Cardiac muscle cell (in vitro differentiated cells and primary cell): ENCODE measurements at places on chromosomes 5 and 9. TPM values are rescaled to one million over a fixed set of nuclear protein-coding genes. Genes with fewer than 3 reads are reported as not detected.

TMEM174 gene
- total RNA-seq = not detected in 2 replicates

TXNDC8 gene
- total RNA-seq = not detected in 2 replicates

TBC1D13 gene
- total RNA-seq = 24.6 and 26.6 TPM in 2 replicates

WDR38 gene
- not detected in 2 replicates for total RNA-seq

PCAT7 gene
- total RNA-seq = 11.5 and 24.4 TPM in 2 replicates

PCDHA4 gene
- total RNA-seq = 14.2 and 14.3 TPM in 2 replicates

HMHB1 gene
- not detected in 2 replicates for total RNA-seq

CDKN2B-AS1 gene
- not detected in 2 replicates for total RNA-seq

TRIM52 gene
- total RNA-seq = 10.4 and 12.3 TPM in 2 replicates

NR6A1 gene
- total RNA-seq = 12.8 and 19.8 TPM in 2 replicates

DIPK1B gene
- 163 and 188 TPM in 2 replicates for total RNA-seq

TSPAN17 gene
- total RNA-seq = 30.2 and 42.6 TPM in 2 replicates

CBY3 gene
- 0.18 TPM in 1 of 2 replicates, not detected in the other for total RNA-seq

DNA sequence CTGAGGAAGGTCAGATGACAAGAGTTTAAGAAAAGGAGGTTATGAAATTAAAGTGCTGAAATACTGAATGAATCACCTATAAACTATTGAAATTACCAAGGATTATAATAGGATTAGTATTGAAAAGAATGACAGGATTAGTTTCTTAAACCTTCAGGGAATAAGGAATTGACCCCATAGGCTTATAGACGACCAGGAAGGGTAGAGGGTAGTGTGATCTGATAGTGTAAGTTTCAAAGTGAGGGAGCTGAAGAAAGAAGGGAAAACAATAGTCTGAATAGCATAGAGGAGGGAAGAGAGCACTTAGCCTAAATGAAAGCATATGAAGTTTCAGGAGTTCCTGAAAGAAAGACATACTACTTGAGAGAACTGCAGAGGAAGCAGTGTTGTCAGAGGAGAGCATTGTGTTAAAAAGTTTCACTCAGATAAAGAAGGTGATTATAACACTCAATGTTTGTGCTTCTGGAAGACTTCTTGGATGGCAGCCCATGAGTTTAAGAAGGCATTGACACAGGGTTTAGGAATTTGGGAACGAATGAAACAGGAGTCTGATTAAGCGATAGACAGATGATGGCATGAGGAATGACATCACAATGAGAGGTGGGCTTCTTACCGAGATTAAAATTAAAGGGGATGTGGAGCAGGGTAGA is 557.9 kb upstream of the GRAMD2B start:
- no peak for DNase-seq

DNA sequence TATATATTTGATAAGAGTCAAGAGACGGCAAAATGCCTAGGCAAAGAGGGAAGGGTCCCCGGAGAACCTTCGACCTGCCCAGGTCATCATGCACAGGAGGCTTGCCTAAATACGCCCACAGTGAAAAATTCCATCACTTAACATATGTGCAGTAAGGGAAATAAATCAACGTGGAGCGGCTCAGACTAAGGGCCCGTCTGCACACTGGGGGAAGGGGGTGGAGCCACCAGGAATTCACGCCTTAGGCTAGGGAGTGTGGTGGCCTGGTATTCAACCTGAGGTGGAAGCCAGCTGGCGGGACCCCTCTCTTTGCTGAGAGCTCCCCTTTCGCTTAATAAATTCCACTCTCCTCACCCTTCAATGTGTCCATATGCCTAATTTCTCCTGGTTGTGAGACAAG is 8.3 kb downstream of the PTBP3 start:
- no peak for DNase-seq

DNA sequence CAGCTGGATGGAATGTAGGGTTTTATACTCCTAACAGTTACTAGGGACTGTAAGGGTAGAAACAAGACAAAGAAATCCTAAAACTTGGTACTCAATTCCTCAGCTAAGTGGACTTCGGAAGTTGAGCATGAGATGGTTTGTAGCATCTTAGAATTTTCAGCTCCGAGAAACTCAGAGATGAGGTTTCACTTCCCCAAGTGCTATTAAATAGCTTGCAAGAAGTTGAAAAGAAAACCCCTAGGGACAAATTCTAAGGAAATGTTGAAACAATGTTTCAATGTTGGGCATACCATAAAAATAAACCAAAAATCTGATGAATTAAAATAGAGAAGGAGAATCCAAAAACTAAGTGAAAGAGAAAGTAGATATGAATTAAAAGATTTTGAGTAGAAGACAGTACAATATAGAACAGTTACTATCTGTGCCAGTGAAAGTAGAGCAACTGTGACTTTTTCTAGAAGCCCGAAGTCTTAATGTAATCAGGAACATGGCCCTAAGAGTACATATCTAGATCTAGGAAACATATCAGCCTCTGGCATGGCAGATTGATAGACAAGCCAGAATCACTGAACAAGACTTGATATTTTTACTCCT is 308.6 kb upstream of the RGMB start:
- no peak for DNase-seq

GRCh38 chr9:86902991-86903733 is 44.1 kb downstream of the GAS1 start:
- peak; percentile 39 for DNase-seq

- DNase-seq = no peak
These were observed 184.9 kb downstream of the ATP10B start for GRCh38 chr5:160667160-160667559.

GRCh38 chr9:89955144-89955543 is 350.3 kb downstream of the GADD45G start:
- no peak for DNase-seq

GRCh38 chr5:74378464-74378863 is 262.1 kb downstream of the ENC1 start:
- no peak for DNase-seq

GRCh38 chr5:75538211-75538610 is 26.5 kb downstream of the POLK start:
- DNase-seq = no peak

DNA sequence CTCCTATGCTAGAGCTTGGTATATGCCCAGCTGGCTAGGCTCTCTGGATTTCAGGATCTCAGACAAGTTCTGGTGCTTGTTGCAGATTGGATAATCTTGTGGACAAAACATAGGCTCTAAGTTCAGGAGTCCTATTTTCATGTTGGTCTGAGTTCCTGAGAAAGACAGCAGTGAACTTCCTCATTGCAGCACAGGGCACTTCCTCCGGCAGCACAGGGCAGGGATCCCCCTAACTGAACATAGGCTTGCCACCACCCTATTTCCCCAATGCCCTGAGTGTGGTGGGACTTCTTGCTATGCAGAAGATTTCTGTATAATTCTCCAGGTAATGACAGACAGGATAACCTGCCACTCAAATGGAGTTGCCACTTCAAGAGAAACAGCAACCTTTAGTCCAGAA is 220.1 kb downstream of the PIK3R1 start:
- no peak for DNase-seq

DNA sequence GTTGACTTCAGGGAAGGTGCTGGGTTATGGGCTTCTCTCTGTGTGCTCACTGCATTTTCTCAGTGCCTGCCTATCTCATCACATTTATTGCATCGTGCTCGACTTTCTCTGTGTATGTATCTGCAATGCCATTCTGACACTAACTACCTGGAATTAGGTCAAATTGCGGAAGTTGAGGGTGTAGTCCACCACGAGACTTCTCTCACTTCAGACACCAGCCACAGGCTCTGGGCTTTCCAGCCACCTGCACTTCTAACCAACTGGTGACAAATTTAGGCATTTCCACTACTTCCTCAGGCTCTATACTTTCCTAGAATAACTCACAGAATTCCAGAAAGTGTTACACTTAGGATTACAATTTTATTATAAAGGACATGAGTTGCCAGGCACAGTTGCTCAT is 188.6 kb upstream of the ZNF608 start:
- DNase-seq = no peak

DNA sequence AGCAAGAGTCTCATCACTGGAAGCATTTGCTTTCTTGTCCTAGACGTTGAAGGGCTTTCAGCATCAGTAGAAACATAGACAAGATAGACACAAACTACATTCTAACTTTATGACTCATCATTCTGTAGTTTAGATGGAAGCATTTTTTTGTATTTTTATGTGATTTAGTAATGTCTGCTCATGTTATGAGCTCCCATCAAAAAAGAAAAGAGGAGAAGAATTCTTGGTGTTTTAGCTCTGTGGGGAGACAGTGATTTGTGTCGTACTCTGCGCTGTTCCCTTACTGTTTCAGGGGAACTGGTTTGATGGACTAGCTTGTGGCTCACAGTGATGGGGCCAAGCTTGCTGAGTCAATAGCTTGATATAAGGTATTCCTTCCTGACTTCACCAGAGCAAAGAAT is 159.2 kb upstream of the WWC1 start:
- no peak for DNase-seq

DNA sequence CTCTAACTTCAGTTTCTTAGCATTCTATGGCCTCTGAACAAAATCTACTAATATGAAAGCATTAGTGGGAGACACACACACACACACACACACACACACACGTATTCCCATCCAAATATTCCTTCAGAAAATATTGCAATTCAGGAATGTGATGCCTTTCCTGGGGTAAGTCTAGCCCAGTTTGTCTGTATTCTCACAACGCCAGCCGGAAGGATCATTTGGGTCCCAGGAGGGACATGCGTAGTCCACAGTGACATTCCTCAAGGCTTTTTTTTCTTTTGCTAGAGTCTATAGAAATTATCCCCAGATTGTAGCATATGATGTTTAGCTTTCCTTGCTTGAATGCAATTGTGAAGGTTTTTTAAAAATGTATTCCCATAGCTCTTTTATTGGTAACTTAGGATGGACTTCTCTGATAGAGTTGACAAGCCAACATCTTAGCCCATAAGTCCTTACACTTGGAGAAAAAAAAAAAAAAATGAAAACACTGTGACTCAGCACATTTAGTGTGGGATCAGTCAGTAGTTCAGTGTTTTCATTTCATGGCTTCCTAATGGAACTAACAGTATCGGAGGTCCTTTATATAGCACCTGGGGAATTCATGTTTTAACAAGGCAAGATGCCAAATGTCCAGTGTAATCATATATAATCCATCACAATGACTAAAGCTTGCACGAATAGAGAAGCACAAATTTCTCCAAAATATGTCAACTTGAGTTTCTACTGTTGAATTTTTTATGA is 316.5 kb downstream of the DIRAS2 start:
- peak; percentile 43 for DNase-seq

- no peak for DNase-seq
These were observed 23.8 kb downstream of the NEUROG1 start for GRCh38 chr5:135511761-135512575.

DNA sequence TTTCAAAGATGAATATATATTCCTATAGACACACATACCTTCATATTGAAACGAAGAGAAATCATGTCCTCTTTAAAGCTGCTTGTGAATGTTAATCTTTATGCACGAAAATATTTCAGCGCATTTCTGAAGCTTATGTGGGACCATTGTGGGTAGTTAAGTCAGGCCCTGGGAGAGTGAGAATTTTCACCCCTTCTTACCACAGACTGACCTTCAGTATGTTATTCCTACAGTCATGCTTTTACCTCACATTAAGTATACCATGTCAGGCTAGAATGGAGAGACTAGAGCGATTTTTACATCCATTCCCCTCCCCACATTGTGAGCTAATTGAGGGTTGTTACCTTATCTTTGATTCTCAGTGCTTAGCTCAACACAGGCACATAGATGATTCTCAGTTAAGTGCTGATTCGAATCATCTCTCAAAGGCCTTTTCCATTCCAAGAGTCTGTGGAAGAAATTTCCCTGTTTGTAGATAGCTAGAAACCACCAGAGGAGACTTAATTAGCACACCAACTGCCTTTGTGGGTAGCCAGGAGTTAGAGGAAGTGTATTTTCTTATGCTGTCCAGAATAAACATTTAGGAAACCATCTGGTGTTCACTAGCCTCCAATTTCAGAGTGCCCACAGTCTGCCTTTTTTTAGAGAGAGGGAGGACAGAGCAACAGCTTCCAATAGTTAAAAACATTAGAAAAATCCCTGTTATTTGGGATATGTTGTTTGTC is 110.5 kb downstream of the MEGF10 start:
- no peak for DNase-seq

DNA sequence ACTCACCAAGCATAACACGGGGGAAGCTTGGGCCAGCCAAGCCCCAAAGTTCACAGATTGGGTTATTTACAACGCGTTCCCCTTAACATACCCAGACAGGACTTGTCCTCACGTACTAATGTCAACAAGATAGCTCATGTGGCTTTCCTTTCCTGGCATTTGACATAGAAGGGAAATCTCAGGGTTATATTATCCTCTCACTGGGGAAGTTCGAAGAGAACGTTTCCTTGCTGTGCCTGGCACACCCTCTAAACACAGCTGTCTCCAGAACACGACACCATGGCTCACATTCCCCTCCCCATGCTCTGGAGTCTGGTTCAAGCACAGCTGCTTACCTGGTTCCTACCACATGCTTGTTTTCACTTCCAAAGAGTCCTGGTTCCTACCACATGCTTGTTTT is 46.8 kb upstream of the OTULINL start:
- DNase-seq = peak; percentile 53

GRCh38 chr9:136942881-136943230 is 1.7 kb downstream of the FBXW5 start:
- no peak for DNase-seq

DNA sequence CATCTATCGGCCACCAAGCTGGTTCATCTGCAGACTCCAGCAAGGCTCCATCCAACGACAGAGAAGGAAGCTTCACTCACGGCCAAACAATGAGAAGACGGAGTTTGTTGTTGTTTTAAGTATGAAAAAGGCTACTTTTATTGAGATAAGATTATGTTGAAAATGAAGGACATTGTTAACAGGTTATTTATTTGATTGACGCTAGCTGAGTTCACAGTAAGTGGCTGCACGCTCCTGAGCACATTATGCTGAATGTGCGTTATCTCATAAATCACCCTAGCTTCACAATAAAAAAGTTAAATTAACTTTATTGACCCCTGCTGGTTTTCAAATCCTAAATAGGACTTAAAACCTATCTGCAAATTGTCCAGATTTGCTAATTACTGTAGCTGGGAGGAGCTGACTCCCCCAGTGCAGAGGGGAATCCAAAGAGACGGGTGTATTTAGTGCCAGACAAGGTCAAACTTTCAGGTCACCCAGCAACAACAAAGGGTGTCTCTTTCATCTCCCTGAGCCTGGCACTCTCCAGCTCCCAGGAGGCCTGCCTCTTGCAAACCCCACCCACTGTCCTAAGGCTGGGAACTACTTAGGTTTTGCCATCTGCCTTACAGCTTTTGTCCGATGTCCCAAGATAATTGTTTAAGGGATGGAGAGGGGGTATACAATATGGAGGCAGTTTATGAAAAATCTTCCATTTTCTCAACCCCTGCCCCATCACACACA is 129.2 kb downstream of the ZDHHC21 start:
- DNase-seq = no peak
